ENCODE measurements at places on chromosomes 3 and 15.

- DNase-seq = no peak
Measured at GRCh38 chr15:35067496-35068347, 17.4 kb downstream of the NANOGP8 start.

DNA sequence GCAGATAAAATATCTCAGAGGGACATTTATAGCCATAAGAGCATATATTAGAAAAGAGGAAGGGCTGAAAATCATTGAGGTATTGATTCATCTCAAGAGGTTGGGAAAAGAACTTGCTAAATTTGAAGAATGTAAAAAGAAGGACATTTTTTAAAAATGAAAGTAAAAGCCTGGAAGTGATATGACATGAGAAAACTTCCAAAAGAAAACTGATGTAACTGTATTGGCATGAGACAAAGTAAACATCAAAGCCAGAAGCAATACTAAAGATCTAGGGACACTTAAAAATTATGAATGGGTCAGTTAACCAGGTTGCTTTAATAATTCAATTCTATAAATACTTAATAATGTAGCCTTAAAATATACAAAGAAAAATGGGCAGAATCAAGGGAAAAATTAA is 31.9 kb downstream of the CEP63 start:
- no peak for DNase-seq

GRCh38 chr15:67606742-67607141 is 64.2 kb downstream of the MAP2K5 start:
- DNase-seq = no peak

GRCh38 chr15:69881766-69882165 is 216.0 kb downstream of the TLE3 start:
- no peak for DNase-seq

- no peak for DNase-seq
Measured at GRCh38 chr3:186142393-186142932, 33.6 kb upstream of the ETV5 start.

GRCh38 chr15:25890529-25890928 is 27.4 kb upstream of the ATP10A start:
- DNase-seq = no peak

- DNase-seq = peak; percentile 60
Measured at GRCh38 chr15:48954538-48954937, 9.2 kb downstream of the SHC4 start.

GRCh38 chr3:190531406-190531805 is 17.5 kb downstream of the IL1RAP start:
- no peak for DNase-seq

- no peak for DNase-seq
Measured at GRCh38 chr3:160078533-160078932, 89.9 kb downstream of the IL12A start.

- no peak for DNase-seq
Measured at GRCh38 chr3:108548304-108548703, 37.9 kb upstream of the MYH15 start.

DNA sequence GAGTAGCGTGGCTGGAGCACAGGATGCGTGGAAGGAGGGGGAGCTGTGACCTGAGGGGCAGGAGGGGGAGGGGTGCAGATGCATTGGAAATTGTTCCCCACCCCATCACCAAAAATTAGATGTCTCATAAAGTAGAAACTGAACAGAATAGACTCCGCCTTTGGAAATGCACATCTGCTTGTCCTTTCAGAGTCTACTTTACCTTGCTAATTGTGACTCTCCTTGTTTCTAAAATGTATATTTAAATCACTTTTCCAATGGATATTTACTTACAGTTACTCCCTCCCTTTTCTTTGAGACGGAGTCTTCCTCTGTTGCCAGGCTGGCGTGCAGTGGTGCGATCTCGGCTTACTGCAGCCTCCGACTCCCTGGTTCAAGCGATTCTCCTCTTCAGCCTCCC is 30.6 kb downstream of the SPG21 start:
- no peak for DNase-seq

- DNase-seq = no peak
Measured at GRCh38 chr15:75090388-75090734, 67.0 kb downstream of the PPCDC start.

GRCh38 chr3:101146946-101147345 is 153.7 kb upstream of the ABI3BP start:
- DNase-seq = no peak

DNA sequence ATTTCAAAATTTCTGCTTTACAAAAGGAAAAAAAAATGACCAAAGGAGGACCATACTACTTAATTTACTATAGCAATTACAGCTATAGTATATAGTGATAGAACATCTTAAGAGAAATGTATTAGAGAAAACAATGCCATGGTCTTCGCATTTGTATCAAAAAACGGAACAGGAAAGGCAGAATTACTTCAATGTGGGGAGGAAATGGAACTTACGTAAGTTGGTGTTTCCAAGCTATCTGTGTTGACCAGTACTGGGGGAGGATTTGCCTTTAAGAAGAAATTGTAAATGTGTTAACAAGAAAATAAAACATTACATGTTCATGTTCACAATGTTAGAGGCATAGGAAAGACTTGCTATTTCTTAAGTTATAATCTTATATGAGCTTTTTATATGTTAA is 119.9 kb upstream of the MELTF start:
- DNase-seq = no peak

GRCh38 chr3:31331278-31331677 is 201.4 kb upstream of the STT3B start:
- DNase-seq = no peak

DNA sequence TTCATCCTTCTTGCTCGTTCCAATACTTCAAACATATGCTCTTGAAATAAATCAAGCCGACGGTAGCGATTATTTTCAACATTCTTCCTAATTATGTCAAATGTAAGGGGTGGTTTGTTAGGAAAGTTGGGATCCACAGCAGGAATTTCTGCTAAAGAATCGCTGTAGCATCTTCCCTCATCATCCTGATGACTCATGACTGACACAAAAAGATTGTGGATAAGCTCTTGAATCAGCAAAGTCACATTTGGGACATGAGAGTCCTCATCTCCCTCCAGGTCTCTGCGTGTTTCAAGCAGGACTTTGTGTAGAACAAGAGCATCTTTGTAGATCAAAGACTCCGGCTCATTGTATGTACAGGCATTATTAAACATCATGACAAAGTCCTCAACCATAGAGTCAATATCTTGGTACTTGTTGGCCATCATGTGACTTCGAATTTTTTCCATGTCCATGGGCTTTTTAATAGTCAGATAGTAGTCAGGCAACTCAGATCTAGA is 73.0 kb downstream of the UQCC5 start:
- DNase-seq = no peak

GRCh38 chr15:51874751-51875644 is 45.5 kb downstream of the TMOD3 start:
- DNase-seq = no peak

DNA sequence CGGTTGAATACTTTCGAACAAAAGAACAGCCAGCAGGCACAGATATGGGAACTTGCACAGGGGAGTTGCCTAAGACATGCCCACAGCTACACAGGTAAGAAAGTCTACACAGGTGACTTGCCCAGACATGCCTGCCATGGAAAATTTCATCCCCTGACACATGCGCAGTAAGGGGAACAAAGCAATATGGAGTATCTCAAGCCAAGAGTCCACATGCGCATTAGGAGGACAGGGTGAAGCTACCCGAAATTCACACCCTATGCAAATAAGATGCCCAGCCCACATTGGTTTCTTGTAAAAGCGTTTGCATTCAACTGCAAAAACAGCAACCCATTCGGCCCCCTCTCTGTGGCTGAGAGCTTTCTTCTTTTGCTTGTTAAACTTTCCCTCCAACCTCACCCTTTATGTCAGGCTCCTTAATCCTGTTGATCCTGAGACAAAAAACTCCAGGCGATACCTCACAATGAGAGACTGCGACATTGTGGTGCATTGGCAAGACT is 49.3 kb upstream of the TRPM1 start:
- DNase-seq = peak; percentile 64

DNA sequence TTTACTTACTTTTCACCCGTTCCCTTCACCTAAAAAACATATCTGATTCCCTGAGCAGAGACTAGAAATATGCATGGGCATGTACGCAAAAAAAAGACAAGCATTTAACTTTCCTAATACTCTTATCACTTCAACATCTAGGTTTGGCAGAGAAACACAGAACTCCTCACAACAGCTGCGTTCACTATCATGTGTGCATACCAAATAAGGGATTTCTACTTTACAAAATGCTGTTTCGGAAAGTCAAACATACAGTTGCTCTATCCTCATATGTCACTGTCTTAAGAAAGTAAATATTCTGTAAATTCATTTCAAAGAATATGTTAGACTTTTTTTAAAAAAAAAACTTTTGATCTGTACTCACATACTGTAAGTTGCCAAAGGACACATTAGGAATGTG is 65.1 kb upstream of the CBLB start:
- no peak for DNase-seq

DNA sequence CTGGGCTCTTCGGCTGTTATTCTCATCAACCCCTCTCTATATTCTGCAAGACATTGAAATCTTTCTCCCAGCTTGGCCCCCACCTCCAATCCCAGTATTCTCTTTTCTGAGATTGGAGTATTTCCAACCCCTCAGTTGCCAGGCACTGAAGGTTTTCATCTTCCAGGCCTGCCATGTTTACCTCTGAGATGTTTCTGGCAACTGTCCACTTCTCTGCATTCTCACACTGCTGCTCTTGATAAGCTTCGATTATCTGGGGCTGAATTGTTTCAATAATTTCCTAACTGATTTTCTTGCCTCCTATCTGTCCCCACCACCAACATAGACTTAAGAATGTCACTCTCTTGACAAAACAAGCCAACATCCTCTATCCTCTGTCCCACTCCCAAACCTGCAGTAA is 1.4 kb upstream of the GPR156 start:
- no peak for DNase-seq

DNA sequence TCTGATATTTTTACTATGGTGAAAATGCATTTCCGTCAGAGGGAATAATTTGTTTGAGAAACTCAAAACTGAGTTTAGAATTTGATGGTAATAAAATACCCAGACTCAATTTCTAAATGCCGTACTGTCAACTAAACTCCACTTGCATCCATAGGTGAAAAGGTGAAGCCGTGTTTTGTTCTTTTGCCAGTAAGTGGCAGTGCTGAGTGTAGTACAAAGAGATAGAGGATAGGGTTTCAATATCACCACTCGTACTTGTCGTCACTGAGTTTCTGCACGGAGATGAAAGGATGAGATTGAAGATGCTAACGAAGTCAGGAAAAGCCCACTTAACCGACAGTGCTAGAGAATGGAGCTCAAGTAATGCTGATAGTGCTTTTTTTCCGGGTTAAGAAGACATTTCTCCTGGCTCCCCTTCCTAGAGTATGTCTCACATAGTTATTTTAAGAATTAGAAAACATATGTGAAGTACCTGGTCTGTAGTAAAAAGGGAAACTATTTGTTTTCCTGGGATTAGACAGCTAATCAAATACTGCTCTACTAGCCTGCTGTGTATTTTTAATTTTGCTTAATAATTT is 345.1 kb downstream of the IL5RA start:
- peak; percentile 41 for DNase-seq

GRCh38 chr15:29283381-29283780 is 13.8 kb upstream of the NSMCE3 start:
- DNase-seq = no peak

- no peak for DNase-seq
Measured at GRCh38 chr15:79053894-79054293, 36.7 kb downstream of the RASGRF1 start.

- DNase-seq = no peak
Measured at GRCh38 chr3:188339410-188340295, 185.7 kb downstream of the LPP start.

GRCh38 chr3:153628591-153628990 is 466.6 kb downstream of the RAP2B start:
- DNase-seq = no peak

DNA sequence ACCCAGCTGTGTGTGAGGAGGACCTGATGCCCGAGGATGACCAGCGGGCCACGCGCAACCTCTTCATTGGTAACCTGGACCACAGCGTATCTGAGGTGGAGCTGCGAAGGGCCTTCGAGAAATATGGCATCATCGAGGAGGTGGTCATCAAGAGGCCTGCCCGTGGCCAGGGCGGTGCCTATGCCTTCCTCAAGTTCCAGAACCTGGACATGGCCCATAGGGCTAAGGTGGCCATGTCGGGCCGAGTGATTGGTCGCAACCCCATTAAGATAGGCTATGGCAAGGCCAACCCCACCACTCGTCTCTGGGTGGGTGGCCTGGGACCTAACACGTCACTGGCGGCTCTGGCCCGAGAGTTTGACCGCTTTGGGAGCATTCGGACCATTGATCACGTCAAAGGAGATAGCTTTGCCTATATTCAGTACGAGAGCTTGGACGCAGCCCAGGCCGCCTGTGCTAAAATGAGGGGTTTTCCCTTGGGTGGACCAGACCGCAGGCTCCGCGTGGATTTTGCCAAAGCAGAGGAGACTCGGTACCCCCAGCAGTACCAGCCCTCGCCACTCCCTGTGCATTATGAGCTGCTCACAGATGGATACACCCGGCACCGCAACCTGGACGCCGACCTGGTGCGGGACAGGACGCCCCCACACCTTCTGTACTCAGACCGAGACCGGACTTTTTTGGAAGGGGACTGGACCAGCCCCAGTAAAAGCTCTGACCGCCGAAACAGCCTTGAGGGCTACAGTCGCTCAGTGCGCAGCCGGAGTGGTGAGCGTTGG is 1.5 kb downstream of the RBM15B start:
- DNase-seq = no peak

- DNase-seq = no peak
Measured at GRCh38 chr3:151203051-151203420, at the start of gene GPR171. TSS of gene GPR171 (minus strand) at chr3:151203216. CDS start at chr3:151199386, 3,830 bp downstream.

- no peak for DNase-seq
Measured at GRCh38 chr3:70053293-70053692, 53.8 kb downstream of the SAMMSON start.

GRCh38 chr3:37944391-37944842 is 46.2 kb upstream of the VILL start:
- DNase-seq = no peak

GRCh38 chr3:123342631-123343080 is 106.2 kb downstream of the ADCY5 start:
- DNase-seq = no peak

- DNase-seq = no peak
Measured at GRCh38 chr3:195854628-195855294, 43.0 kb upstream of the MUC4 start.

DNA sequence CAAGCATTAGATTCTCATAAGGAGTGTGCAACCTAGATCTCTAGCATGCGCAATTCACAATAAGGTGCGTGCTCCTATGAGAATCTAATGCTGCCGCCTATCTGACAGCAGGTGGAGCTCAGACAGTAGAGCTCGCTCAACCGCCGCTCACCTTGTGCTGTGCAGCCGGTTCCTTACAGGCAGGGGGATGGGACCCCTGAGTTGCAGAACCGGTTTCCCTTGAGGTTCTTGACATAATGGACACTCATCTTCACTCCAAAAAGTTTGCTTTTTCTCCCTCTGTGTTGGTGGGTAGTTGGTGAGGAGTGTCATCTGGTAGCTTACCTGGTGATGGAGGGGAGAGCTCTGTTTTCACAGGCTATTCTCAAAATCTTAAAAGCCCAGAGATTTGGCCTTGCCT is 324.0 kb upstream of the TBL1XR1 start:
- peak; percentile 72 for DNase-seq

DNA sequence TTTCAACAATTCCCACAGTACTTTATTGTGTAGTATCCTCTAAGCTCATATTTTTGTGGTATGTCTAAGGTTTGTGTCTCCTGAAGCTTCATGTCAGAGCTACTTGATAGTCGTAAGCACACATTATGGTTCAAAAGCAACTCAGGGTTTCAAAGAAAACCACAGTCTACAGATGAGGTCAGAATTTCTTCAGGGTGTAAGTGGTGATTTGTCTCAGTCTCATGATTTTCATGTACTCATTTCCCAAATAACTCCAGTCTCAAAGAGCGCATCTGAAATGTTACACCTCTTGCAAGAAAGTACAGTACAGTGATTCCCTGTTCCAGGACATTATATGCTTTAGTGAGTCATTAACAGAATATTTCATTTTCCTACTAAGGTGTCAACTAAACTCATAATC is 47.5 kb upstream of the SSR3 start:
- DNase-seq = no peak

Measured in H9 (cell line).